ENCODE measurements at places on chromosomes 2 and 18.
A peak's percentile ranks its signal among the peaks of the same experiment; 100 is the strongest.

GRCh38 chr2:67652679-67653078 is 255.5 kb downstream of the ETAA1 start:
- peak; percentile 2 for DNase-seq

DNA sequence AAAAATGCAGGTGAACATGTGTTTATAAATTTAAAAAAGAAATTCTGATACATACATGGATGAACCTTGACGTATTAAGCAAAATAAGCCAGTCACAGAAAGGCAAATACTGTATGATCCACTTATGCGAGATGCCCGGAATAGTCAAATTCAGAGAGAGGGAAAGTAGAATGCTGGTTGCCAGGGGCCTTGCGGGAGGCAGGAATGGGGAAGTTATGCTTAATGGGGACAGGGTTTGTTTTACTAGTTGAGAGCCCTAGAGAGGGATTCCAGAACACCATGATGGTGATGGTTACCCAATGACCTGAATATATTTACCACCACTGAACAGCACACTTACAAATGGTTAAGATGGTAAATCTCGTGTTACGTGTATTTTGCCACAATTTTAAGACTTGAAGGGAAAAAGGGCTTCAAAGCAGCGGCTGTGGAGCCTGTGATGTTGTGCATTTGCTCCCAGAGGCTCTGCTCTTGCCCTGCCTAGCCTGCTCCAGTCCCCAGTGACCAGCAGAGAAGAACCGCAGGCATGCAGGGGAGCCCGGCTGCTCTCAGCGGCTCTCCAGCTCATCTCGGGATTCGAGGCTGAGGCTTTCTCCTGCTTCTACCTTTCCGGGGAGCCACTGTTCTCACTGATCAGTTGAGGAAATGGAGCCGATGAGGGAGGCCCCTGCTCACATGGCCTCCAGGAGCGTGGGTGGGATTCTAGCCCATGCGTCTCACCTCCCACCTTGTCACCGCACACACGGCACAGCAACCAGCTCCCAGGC is 51.7 kb upstream of the TFCP2L1 start:
- no peak for DNase-seq

DNA sequence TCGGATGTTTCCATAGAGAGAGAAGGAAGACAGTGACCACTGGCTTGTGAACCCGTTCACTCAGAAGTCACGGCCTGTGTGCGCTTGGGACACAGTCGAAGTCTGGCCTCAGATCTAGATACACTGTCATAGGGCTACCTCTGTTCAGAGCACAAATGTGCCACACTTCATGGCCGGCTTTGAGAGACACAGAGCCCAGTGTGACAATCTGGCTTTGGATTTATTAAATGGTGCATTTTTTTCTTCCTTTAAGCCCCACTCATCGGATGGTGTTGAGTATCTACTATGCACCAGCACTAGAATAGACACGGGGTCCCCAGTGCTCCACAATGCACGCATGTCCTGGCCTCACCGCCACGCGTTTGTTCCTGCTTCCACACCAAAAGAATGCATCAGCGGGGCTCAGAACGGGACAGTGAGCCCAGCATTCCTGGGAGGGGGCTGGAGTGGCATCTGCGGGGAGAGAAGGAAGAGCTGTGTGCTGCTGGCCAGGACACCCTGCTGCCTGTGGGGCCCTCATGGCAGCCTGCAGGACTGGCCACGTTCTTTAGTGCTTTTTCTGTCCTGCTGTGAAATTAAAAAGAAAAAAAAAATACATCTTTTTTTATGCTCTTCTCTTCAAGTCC is 738.9 kb upstream of the SALL3 start:
- no peak for DNase-seq

DNA sequence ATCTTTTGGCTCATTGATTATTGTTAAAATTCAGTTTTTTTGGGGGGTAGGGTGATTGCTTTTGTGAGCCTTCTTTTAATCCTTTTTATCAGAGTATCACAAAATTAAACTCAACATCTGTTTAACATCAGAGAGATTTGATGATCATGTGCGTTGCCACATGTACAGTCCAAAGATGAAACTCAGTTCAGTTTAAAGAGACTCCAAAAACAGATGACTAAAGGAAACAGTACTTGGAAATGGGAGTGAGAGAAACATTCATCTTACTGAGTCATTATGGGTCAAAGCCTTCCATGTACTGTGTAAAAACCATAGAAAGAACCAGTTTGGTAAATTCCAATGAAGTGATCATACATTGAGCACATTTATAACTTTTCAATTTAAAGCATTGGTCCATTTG is 53.0 kb downstream of the LYPD6 start:
- no peak for DNase-seq

DNA sequence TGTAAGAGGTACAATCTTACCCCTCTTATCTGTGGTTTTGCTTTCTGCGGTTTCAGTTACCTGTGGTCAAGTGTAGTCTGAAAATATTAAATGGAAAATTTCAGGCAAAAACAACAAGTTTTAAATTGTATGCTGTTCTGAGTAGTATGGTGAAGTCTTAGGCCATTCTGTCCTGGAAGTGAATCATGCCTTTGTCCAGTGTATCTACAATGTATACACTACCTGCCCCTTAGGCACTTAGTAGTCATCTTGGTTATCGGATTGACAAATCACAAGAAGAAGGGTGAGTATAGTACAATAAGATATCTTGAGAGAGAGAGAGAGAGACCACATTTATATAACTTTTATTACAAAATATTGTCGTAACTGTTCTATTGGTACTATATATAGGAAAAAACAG is 43.5 kb downstream of the RAB3GAP1 start:
- DNase-seq = no peak

DNA sequence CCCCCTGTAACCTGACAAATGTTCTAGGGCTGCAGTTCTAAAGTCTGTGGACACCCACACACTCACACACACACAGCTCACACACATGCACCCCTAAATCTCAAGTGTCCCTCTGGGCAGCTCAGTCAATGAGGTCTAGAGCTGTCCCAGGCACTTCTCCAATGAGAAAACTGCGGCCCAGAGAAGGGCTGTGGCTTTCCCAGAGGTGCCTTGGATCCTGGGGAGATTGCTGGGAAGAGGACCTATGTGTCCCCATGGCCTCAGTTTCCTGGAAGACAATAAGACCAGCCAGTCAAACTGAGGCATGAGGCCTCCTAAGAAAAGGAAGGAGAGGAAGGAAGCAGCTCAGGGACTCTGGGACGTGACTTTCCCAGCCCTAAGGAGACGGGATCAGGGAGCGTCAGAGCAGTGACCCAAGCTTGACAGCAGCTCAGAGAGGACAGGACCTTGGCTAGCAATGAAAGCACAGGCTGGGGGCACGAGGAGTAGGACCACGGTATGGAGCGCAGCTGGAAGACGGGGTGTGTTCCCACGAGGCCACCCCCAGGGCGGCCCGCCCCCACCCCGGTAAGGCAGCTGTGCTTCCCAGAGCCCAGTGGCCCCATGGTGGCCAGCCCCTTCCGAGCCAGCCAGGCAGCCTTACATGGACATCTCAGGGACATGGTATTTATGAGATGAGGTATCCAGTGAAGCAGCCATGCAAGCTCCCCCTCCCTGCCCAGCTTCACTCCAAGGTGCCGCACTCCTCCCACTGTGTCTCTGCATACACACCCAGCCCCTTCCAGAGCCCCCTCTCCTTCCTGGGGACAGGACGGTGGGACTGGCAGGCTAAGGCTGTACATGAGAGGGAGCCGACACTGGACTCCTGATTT is 46.0 kb downstream of the TNS1 start:
- DNase-seq = no peak

DNA sequence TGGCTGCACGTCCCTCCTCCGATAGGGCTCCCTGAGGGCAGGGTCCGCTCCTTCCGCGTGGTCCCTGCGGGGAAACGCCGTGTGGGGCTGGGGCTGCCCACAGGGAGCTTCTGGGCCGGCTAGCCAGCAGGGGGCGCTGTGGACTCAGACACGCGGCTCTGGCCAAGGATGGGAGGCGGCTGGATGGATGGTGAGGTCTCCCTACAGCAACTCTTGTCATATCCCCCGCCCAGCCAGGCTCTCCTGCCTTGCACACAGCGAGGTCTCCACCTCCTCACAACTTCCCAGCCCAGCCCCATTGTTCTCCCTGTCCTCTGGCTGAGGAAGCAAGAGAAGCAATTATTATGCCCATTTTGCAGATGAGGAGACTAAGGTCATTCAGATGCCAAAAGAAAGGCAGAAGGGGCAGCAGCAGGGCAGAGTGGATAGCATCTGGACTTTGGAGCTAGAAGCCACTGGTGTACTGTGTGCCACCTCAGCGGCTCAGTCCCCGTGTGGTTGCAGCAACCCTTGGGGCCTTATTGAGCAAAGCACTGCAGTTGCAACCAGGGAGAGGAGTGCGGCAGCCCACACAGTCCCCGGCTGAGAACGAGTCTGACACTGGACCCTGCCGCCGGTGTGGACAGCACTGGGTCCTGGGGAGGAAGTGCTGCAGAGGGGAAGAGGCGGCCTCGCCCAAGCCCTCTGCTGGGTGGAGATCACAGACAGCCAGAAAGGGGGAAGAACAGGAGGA is 99.0 kb downstream of the ZFP36L2 start:
- peak; percentile 87 for DNase-seq

DNA sequence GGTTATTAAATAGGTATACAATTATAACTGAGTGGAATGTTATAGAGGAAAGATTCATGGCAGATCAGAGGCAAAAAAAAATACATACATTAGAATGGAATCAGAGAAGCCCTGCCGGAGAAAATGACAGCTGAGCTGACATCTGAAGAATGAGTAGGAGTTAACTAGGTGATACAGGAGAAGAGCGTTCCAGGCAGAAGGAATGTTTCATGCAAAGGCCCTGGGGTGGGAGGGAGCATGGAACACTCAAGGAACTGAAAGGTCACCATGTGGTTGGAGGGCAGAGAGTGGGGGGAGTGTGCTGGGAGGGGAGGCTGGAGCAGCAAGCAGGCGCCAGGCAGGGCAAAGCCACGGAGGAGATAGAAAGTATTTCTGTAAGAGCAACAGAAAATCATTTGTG is 31.6 kb upstream of the CDK5R2 start:
- DNase-seq = no peak

DNA sequence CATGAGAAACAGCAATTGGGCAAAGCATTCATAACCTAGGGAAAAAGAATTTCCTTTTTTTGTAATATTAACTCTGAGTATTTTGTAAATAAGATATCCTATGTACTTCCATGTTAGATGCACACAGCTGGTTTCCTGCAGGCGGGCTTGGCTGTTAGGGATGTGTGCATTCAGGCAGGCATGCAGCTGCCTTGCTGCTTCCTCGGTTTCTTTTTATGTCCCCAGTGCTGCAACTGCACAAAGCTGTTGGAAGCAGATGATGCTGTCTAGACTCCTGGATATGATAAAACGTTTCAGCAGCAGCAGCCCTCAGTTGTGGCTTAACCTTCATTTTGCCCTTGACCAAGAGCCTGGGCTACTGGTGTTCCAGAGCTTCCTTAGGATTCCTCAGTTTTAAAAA is 89.4 kb upstream of the EML6 start:
- DNase-seq = no peak

DNA sequence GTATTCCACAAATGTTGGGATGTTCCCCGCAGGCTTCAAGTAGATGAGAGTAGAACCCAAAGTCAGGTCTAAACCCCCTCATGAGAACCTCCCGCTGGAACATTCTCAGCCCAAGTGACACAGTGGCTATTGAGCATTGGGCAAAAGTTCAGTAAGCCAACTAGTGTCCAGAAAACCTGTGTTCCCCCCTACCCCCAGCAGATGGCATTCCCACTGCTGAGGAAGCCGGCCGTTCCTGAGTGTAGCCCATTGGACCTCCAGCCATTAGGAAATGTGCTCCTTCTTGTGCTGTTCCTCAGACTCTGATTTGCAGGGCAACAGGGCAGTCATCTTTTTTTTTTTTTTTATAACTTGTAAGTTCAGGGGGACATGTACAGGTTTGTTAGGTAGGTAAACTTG is 152.1 kb downstream of the NCK2 start:
- DNase-seq = no peak

- DNase-seq = no peak
Measured at GRCh38 chr2:127379712-127380355, 7.9 kb downstream of the MAP3K2 start.

GRCh38 chr2:78351208-78351607 is 674.3 kb upstream of the REG3G start:
- no peak for DNase-seq

GRCh38 chr2:174965992-174966744 is 39.0 kb downstream of the CHN1 start:
- no peak for DNase-seq

- no peak for DNase-seq
Measured at GRCh38 chr18:26267357-26267930, 41.2 kb downstream of the TAF4B start.

DNA sequence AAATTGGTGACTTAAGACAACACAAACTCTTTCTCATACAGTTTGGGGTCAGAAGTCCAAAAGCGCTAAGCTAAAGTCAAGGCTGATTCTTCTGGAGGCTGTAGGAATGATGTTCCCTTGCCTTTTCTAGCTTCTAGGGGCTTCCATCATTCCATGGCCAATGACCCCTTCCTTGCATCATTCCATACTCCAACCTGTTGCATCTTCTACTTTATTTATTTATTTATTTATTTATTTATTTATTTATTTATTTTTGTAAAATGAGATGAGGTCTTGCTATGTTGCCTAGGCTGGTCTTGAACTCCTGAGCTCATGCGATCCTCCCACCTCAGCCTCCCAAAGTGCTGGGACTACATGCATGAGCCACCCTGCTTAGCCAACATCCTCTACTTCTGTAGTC is 44.7 kb upstream of the C1D start:
- DNase-seq = no peak

- DNase-seq = no peak
Measured at GRCh38 chr2:51231071-51231470, 199.1 kb upstream of the NRXN1 start.

DNA sequence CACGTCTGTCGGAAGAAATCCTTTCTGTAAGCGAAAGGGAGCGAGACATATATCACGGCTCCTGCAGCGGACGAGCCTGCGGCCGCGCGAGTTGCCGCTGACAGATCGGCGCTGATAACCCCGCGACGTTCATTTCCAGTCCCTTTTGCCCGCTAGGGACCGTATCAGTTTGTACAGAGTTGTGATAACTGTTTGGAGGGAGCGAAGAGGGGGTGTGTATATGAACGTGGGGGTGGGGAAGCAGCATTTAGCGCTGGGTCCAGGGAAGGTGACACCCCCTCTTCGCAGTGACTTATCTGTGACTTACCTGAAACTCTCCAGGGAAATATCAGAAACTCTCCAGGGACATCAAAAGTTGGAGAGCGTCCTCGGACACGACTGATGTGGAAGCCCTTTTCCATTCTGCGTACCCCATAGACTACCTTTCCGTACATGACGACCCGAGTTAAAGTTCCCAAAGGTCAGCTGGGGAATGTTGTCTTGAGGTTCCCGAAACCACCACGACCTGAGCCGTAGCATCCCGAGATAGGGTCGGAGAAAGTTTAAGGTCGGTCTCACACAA is 948 bp upstream of the GATA6 start:
- DNase-seq = no peak
